ENCODE measurements at places on chromosomes 3 and 15. TPM values are rescaled to one million over a fixed set of nuclear protein-coding genes. Genes with fewer than 3 reads are reported as not detected.

The BCL2A1 gene
- not detected for total RNA-seq

The KIF15 gene
- total RNA-seq, result 0.66 TPM

The CLRN1 gene
- not detected for total RNA-seq

The SORD gene
- 3.3 TPM for total RNA-seq

The C3orf18 gene
- 13.6 TPM for total RNA-seq

The CLEC3B gene
- total RNA-seq, result 71.4 TPM

The MRPS22 gene
- 45.8 TPM for total RNA-seq

The TTC21A gene
- total RNA-seq, result 2.3 TPM

The ADPRH gene
- total RNA-seq, result 13.3 TPM

DNA sequence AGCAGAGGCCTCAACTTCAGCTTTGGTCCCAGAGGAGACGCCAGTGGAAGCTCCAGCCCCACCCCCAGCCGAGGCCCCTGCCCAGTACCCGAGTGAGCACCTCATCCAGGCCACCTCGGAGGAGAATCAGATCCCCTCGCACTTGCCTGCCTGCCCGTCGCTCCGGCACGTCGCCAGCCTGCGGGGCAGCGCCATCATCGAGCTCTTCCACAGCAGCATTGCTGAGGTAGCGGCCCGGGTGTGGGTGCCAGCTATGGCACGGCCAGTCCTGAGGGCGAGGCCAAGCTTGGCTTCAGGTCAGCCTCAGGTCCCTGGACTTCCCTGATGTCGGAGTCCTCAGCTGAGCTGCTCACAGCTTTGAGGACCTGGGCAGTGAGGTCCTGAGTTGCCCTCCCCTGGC lies 5.7 kb upstream of the STAB1 start:
- DNase-seq, result no peak

GRCh38 chr15:90872486-90873184 lies 4.2 kb downstream of the FURIN start:
- no peak for DNase-seq

DNA sequence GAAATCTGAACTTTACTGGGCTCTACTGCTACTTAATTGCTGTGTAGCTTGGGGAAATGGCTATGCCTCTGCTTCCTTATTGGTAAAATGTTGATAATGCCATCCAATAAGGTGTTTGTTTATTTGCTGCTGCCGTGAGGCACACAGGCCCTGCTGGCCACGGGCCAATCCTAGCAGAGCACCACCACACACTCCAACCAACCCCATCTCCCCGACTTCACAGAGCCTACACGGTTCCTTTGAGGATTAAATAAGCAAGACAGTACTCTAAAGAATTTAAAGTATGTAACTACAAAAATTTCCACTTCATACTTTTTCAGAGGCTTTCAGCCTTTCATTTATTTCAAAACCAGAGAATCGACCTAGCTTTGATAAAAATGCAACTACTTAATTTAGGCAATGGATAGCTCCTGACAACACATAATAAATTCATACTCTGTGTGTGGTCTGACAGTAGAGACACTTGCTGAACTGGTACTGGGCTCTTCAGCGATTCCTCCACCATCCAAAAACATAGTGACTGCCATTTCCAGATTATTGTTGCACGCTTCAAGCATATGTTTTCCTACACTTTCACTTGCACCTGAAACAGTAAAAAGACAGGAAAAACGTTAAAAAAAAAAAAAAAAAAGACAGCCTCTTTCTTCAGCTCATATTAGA lies 25.3 kb downstream of the UBXN7 start:
- no peak for DNase-seq

DNA sequence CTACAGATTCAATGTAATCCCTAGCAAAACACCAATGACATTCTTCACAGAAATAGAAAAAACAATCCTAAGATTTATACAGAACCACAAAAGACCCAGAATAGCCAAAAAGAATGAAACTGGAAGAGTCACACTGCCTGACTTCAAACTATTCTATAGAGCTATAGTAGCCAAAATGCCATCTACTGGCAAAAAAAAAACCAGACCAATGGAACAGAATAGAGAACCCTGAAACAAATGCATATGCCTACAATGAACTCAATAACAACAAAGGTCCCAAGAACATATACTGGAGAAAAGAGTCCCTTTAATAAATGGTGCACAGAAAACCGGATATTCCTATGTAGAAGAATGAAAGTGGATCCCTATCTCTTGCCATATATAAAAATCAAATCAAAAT lies 19.8 kb downstream of the PDCD10 start:
- DNase-seq, result no peak

DNA sequence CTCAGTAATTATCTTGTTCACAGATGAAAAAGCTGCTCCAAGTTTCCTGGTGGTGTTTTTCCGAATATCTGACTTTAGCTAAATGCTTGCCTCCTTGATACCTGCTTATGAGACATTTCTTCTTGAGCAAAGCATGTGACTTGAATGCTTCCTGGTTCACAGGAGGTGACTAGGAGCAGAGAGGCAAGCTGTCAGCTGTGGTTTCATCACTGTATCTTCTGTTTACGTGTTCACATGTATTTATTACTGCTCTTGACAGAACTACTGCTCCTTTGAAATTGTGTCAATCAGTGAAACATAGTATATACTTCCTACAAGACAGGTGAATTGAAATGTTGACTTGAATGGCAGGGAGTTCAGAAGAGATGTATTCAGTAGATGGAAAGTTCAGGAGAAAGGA lies 8.9 kb upstream of the SPPL2A start:
- DNase-seq, result no peak

Measured in esophagus muscularis mucosa (tissue), 4 donors.